ENCODE measurements at places on chromosomes 5 and 9.
A peak's percentile ranks its signal among the peaks of the same experiment; 100 is the strongest.

GRCh38 chr9:76023715-76024195 is 133.3 kb downstream of the PCSK5 start:
- DNase-seq, result no peak

- no peak for DNase-seq
These were observed 89.5 kb upstream of the FAM120A start for GRCh38 chr9:93361995-93362394.

GRCh38 chr5:67873935-67874334 is 341.6 kb upstream of the PIK3R1 start:
- DNase-seq, result no peak

- no peak for DNase-seq
These were observed 145.1 kb downstream of the NXNL2 start for GRCh38 chr9:88680041-88680440.

- no peak for DNase-seq
These were observed 19.5 kb downstream of the CXXC5 start for GRCh38 chr5:139667730-139668063.

DNA sequence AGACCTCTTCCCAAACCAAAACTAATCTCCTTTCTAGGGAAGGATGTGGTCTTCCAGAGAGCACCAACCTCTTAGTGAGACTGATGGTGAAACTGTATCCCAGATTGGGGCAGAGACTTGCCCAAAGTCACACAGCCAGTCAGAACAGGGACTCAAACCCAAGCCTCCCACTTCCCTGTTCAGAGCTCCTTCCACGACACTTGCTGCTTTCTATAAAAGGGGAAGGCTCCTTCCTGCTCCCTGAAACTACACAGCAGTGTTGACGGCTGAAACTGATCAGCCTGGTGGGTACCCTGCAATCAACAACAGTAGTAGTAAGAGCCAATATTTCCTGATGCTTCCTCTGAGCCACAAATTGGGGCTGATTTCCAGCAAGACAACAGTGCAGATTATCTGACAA is 1.5 kb downstream of the TOR2A start:
- no peak for DNase-seq

- no peak for DNase-seq
These were observed 13.6 kb upstream of the IL17B start for GRCh38 chr5:149392718-149393117.

DNA sequence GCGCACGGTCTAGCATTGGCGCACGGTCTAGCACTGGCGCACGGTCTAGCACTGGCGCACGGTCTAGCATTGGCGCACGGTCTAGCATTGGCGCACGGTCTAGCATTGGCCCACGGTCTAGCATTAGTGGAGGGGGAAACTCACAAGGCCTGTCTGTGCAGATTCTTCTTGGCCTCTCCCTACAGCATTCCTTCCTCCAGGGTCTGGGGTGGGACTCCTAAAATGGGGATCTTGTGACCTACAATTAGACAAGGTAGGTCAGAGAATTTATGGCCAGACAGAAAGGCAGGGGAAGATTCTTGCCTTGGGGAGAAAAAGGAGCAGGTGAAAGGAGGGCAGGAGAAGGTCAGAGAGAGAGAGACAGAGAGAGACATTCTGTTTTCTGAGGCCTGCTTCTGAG is 5.4 kb upstream of the GBGT1 start:
- no peak for DNase-seq

DNA sequence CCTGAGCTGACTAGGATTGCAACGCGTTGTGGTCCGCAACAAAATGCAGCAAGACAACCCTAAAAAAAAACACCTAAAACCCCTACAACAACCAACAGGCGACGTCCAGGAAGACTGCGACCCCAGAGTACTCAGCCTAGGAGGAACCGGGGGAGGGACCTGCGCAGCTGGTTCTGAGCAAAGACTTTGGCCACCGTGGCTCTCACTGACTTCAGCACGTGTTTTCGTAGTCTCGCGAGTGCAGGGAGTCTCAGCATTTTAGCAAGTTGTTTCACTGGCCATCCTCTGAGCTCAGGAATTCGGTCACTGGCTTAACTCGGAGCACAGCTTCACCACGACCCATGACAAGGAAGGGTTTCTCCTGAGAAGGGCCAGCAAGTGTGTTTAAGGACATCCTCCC is 8.6 kb upstream of the ZDHHC11 start:
- no peak for DNase-seq

DNA sequence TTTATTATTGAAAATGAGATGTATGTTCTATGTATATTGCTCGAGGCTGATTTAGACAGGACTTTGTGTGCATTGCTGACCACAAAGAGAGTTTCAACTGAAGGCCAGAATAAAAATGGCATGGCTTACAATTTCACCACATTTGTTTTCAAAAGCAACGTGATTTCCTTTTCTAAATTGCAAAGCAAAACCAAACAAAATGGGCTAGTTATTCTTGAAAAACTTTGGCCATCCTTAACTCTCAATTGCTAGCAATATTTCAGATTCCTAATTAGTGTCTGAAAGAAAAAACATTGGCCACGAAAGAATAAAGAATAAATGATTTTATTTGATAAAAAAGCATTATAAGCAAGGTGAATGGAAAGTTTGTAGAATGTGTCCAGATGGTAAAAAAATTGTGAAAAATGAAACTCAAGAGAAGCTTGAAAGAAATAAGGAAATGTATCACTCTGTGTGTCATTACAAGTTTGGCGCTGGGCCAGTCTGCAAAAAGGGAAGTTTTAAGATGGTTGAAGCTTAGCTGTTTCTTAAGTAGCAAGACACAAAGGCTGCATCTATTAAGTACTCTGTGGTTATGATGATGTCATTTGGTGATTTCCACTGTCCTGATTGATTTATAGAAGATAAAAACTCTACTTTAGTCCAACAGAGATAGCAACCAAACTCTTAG is 89.2 kb upstream of the PRLR start:
- no peak for DNase-seq

GRCh38 chr5:116766470-116766947 is 191.9 kb upstream of the SEMA6A start:
- DNase-seq, result peak; percentile 44

DNA sequence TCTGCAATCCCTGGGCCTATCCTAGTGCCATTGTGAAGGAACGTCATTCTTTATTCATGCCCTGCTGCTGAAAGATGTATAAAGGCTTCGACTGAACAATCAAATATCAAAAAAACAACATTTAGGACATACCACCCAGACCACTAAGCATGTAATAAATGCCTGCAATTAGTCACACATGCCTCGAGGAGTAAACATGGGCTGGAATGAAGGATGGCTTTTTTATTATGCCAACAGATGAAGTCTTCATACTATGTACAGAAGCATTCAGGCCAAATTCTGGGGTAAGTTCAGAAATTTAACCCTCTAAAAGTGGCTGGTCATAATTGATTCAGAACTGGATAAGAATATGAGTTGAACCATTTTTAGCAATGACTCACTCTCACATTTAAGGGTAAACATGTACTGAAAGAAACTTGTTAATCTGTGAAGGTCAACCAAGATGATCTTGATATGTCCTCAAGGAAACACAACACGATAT is 38.1 kb downstream of the FAM240B start:
- no peak for DNase-seq

DNA sequence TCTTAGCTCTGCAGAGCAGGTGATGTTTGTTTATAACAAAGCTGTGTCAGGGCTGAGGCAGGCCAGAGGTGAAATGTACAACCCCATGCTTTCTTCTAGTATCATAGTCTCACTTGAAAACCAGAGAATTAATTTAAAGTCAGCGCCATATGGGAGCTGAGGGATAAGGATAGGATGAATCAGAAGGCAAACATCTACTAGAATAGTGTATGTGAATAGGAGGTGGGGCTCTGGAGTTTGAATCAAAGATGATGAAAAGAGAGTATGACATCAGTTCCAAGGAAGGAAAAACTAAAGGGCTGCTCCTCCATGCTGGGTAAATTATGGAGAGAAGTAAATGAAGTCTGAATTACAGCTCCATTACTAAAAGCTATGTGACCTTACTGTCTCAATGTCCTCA is 441.5 kb downstream of the RASEF start:
- no peak for DNase-seq

DNA sequence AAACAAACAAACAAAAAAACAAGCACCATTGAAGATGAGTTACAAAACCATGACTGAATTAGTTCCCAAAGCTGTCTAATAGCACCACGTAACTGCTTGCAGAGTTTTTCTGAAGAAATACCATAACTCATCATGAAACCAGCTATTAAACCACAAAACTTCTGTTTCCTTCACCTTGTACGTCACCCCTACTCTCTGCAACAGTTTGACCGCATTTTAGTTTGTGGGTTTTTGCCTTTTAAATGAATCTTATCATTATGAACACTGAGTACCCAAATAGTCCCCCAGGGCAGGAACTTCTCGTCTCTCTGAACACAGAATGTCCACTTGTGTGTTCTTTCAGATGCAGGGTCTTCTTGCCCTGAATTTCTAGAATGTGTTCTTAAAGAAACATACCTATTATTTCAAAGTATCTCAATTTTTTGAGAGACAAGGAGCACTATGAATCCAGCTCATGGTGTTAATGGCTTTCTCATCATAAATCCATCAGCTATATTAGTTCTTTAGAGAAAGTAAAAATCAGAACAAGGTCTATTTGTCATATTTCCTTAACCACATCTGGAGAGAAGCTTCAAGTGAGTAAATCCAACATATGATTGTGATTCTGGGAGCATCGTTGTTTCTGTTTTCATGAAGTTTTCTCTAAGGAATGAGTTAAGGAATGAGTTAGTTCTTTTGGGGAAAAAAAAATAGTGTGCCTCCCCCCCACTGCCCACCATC is 210.6 kb downstream of the AUH start:
- no peak for DNase-seq

DNA sequence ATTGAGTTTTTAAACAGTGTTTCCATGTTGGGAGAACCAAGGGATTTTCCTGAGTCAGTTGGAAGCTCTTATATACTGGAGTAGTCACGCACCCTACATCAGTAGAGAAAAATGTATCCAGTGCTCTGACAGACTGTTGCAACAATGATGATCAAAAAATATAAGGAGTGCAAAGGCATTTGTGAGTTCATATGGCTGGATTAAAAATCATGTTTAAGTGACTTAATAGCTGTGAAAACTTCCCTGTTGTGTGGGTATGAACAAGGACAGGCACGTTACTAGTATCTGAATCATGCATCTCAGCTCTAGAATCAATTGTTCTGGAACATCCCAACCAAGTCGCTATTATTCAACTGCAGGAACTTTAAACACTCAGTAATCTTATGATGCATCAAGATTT is 229.7 kb downstream of the ROR2 start:
- no peak for DNase-seq

GRCh38 chr5:102241809-102242421 is 54.2 kb downstream of the SLCO4C1 start:
- DNase-seq, result no peak

- DNase-seq, result no peak
These were observed 38.9 kb downstream of the EXD3 start for GRCh38 chr9:137383784-137384756.

- DNase-seq, result no peak
These were observed 7.8 kb downstream of the HIGD2A start for GRCh38 chr5:176396330-176396729.

DNA sequence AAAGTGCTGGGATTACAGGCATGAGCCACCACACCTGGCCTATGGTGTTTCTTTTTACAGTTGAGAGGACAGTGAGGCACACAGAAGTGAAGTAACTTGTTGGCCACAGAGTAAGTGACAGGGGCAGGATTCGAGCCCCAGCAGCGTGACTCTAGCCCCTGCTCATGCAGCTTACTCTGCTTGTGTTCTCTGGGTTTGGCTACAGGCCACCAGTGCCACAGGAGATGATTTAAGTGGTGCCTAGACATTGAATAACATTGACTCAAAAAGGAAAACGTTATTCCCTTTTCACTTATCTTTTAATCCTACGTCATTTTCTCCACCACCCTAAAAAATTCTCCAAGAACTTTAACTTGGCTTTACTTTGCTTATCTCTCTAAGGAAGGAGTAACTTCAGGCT is 61.4 kb downstream of the SNX24 start:
- no peak for DNase-seq

DNA sequence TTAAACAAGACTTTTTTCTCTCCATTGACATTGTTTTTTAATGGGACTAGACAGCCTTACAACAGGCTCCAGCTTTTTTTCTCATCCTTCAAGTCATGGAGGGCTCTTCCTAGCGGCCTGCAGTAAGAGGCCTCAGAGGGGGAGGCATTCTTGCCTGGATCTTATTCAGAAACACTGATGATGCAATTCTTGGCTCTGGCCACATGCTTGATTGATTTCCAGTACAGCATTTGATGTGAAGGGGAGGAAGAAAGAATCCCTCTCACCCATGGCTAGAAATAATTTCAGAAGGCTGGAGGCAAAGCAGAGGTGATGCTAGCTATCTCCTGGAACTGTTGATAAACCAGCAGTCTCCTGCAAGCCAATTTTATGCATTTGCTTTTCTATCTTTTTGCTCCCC is 324.8 kb downstream of the PRELID2 start:
- DNase-seq, result no peak

DNA sequence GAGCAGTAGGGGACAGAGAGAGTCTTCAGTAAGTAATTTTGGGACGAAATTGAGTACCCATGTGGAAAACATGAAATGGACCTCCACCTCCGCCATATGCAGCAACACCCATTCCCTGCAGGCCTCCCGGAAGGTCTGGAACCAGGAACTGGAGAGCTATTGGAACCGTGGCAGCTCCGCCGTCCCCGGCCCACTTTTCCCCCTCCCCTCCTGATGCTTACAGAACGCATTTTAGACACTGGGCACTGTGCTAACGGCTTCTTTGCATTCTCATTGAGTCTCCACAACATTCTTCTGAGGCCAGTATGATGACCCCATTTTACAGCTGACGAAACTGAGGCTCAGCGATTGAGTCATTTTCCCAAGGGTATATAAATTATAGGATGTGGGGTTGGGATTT is 20.4 kb upstream of the ZBTB43 start:
- DNase-seq, result no peak

DNA sequence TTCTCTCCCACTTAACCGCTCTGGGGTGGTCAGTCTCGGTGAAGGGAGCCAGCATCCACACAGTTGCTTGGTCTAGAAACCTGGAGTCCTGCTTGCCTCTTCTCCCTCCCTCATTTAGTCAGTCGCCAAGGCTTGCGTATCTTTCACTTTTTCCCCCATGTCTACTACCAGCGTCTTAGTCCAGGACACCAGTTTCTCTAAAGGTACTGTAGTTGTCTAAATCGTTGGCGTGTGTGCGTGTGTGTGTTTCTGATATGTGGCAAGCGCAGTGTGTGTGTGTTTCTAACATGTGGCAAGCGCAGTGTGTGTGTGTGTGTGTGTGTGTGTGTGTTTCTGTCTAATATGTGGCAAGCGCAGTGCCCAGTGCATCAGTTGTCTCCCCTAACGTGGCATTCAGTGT is 641 bp downstream of the ATP6V1G1 start:
- DNase-seq, result no peak

GRCh38 chr5:124060011-124060410 is 548.0 kb downstream of the CSNK1G3 start:
- no peak for DNase-seq

GRCh38 chr5:134175921-134176510 is 734 bp downstream of the SKP1 start:
- no peak for DNase-seq
